ENCODE measurements at places on chromosomes 4 and X. TPM values are rescaled to one million over a fixed set of nuclear protein-coding genes. Genes with fewer than 3 reads are reported as not detected.

Gene RRH
- 0.05 TPM for polyA plus RNA-seq

Gene GRPEL1
- polyA plus RNA-seq = 21.1 TPM

Gene XK
- polyA plus RNA-seq = not detected

Gene EREG
- polyA plus RNA-seq = 0.48 TPM

Gene WAS
- polyA plus RNA-seq = 0.12 TPM

Gene BRS3
- not detected for polyA plus RNA-seq

Gene FAM53A
- 3.7 TPM for polyA plus RNA-seq

- DNase-seq = no peak
Observed at GRCh38 chr4:64893205-64893604, 484.0 kb upstream of the TECRL start.

DNA sequence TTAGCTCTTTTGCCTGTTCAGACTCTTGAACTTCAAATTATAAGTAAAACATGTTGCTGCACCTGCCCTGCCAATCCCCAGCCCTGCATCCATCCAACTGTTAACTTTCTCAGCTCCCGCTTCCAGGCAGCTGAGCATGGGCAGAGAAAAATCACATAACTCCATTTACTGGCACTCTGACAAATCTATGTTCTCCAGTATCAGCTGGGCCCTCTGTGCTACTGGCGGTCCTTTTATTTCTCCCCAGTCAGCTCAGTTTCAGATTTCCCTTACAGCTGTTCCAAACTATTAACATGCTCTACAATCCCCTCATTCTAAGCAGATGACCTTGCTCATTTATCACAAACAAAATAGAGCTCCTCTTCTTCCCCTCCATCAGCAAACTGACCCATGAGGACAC, 240.4 kb upstream of the TET2 start:
- DNase-seq = no peak

GRCh38 chr4:142091085-142091513, 454.7 kb downstream of the IL15 start:
- peak; percentile 91 for DNase-seq

- DNase-seq = no peak
Observed at GRCh38 chrX:101973066-101973465, 41.2 kb upstream of the ZMAT1 start.

GRCh38 chrX:69238114-69238886, 73.0 kb upstream of the PJA1 start:
- no peak for DNase-seq

GRCh38 chrX:53251307-53251706, 26.3 kb upstream of the KDM5C start:
- no peak for DNase-seq

DNA sequence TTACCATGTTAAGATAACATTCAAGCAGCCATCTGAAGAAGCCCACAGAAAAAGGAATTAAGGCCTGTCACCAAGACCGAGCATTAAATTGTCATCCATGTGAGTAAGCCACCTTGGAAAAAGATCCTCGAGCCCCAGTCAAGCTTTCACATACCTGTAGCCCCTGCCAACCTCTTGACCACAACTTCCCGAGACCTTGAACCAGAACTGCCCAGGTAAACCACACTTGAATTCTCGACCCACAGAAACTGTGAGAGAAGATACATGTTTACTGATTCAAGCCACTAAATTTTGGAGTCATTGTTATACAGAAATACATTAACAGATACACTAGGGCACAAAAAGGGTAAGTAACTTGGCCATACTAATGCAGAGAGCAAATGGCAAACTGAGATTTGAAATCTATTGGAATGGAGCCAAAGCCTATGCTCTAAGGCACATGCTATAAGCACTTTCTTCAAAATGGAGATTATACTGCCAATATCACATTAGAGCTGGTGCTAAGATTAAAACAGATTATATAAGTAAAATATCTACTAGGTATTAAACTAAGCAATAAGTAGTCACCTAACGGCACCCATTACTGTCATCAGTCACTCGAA, 49.5 kb downstream of the FAM13A start:
- no peak for DNase-seq

DNA sequence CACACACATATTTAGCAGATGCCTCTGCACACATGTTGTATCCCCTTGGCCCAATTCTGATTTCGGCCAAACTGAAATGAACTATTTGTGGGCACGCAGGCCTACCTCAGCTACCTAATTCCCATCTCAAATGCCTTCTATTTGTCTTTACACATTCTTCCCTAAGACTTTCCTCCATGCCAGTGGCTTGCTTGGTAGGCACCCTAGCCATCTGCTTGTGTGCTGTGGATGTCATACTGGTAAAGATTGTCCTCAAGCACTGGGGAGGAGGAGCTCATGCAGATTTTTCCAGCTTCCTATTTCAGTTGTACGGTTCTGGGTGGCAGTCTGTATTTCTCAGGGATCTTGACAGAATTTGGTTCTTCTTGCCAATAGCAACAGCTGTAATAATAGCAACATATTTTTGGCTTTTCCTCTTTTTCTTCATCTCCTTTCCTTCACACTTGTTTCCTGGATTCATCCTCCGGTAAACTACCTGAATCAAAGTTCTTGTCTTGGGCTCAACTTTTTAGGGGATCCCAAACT, 514.3 kb downstream of the ADGRL3 start:
- DNase-seq = no peak

DNA sequence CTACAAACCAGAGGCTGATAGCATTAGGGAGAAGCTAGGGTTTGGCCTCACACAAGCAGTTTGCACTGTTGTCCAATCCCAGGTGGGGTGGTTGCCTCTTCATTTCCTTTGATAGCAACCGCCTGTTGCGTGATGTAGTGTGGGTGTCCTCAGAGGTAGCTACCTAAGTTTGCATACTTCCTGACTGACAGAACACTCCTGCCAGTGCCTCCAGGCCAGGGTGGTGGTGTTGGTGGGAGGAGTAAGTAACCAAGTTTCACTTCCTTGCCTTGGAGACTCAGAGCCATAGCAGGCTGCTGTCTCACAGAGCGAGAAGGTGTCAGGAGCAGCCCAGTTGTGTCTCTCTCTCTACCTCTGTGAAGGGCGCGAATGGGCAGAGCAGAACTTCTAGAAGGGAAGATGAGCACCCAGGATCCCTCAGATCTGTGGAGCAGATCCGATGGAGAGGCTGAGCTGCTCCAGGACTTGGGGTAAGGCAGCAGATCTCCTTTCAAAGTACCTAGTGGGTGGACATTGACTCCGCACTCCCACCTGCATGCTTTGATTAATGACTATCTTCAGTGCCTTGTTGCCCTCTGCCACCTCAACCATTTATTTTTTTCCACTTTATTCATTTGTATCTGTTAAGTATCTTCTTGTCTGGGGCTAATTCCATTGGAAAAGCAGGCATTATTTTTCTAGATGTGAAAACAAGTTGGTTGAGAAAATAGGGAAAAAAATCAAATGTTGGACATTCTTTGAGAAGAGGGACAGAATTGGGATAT, at the start of gene DAPP1:
TSS of gene DAPP1 (plus strand) at position 283 of the 764 bp plus-strand sequence. CDS start at position 370, 87 bp downstream.
- DNase-seq = no peak

DNA sequence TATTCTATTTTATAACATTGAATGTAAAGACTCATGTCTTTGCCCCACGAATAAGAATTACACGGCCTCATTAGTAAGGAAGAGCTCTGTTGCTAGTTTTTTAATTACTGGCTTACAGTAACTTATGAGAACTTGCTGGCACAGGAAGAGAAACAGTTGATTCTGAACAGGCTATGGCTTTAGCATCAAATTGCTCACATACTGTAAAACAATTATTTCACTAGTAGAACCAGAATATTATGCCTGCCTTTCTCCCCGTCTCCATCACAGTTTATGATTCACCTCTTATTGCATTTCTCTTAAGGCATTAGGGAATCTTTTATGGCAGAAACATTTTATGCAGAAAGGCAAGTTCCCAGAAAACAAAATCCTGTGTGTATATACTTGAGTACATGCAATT, 126.1 kb downstream of the SPRY1 start:
- DNase-seq = no peak

DNA sequence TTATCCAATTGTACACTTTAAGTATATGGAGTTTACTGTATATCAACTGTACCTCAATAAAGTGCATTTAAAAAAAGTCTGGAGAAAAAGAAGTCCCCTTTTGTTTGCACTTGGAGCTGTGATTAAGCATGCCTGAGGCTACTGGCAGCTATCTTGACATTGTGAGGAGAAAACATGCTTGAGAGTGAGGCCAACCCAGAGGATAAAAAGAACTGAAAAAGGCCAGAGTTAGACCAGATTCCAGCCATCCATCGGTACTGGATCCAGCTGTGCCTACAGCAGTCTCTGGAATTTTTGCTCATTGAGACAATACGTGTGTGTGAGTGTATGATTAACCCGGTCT, 57.4 kb downstream of the LGI2 start:
- peak; percentile 27 for DNase-seq

GRCh38 chrX:101411984-101412383, 4.0 kb downstream of the HNRNPH2 start:
- no peak for DNase-seq

GRCh38 chrX:52118262-52118661, 49.3 kb upstream of the MAGED4B start:
- no peak for DNase-seq
